GM12878 (cell line): ENCODE measurements at places on chromosomes 3 and 15. TPM values are rescaled to one million over a fixed set of nuclear protein-coding genes. Genes with fewer than 3 reads are reported as not detected.

INAFM2 gene
- 0.73 and 0.75 TPM in 2 replicates for polyA plus RNA-seq

ITGB5 gene
- polyA plus RNA-seq: not detected in 2 replicates

CASR gene
- polyA plus RNA-seq: 0.05 and 0.15 TPM in 2 replicates

UCN2 gene
- polyA plus RNA-seq: not detected in 2 replicates

HAUS2 gene
- polyA plus RNA-seq: 57.0 and 59.3 TPM in 2 replicates

KY gene
- not detected in 2 replicates for polyA plus RNA-seq

SMCO1 gene
- polyA plus RNA-seq: not detected in 2 replicates

DNA sequence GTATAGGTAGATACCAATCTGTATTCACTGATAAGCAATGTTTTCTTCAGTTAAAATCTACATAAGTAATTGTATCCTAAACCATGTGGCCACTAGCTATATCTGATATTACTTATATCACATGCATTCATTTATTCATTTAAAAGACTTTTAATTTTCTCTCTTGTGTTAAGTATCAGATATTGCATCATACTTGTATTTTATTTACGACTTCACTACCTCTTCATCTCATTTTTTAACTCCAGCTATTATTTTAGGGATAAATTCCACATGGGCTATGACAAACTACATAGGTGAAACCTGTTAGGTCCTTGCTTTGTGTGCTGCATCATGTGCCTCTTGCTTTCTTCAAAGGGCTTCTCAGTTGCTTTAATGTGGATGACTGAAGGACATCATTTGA lies 1018.3 kb downstream of the ZPLD1 start:
- H3K4me3 ChIP-seq: no peak overlapping the region
- no peak overlapping the region for H3K27ac ChIP-seq
- H3K27me3 ChIP-seq: no peaks in the 10 kb centered on the region
- no peak for DNase-seq

DNA sequence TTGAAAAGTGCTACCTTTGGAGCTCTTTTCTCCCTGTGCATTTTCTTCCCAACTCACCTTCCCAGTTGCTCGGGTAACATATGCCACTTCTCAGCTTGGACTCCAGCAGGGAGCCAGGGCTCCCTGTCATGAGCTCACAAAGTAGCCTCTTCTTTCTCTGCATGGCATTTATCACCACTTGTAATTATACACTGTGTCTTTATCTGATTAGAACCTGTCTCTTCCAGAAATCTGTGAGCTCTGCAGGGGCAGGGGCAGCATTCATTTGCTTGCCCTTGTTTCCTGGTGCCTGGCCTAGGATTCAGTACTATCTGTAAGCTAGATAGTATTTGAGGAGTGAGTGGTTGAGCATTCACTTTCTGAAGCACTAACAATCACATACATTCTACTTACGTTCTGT lies 100.9 kb downstream of the CLSTN2 start:
- no peaks in the 10 kb centered on the region for H3K27me3 ChIP-seq
- H3K27ac ChIP-seq: no peak overlapping the region
- H3K4me1 ChIP-seq: no peaks in the 10 kb centered on the region
- DNase-seq: no peak

- no peaks in the 10 kb centered on the region for H3K36me3 ChIP-seq
- H3K4me3 ChIP-seq: no peak overlapping the region
- DNase-seq: no peak
- no peaks in the 10 kb centered on the region for H3K27me3 ChIP-seq
- H3K27ac ChIP-seq: no peak overlapping the region
- H3K4me1 ChIP-seq: no peaks in the 10 kb centered on the region
These were observed 212.1 kb downstream of the ROBO1 start for GRCh38 chr3:79555655-79556054.

GRCh38 chr3:183494341-183494740 lies 61.2 kb downstream of the KLHL6 start:
- no peaks in the 10 kb centered on the region for H3K4me1 ChIP-seq
- no peaks in the 10 kb centered on the region for H3K27me3 ChIP-seq
- H3K27ac ChIP-seq: no peak overlapping the region

DNA sequence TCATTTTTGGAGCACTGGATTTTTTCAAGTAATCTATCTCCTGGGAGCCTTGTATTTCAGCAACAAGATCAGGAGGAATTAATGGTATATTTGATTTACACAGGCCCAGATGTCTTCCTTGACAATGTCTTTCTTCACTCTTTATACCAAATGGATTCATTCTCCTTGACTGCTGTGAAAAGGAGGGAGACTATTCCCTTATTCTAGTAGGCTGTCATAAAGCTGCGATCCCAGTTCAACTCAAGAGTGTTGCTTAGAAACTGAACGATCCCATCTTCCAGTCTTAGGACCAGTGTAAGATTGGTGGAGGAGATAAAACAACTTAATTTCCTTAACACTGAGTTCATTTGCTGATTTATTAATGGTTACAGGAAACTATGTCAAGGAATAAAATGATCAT lies 119.4 kb upstream of the ROBO1 start:
- H3K36me3 ChIP-seq: no peaks in the 10 kb centered on the region
- no peak overlapping the region for H3K4me3 ChIP-seq
- no peaks in the 10 kb centered on the region for H3K4me1 ChIP-seq
- H3K27me3 ChIP-seq: no peaks in the 10 kb centered on the region
- no peak overlapping the region for H3K27ac ChIP-seq

- no peaks in the 10 kb centered on the region for H3K36me3 ChIP-seq
- H3K27ac ChIP-seq: no peak overlapping the region
- no peak for DNase-seq
- H3K4me1 ChIP-seq: no peaks in the 10 kb centered on the region
- no peaks in the 10 kb centered on the region for H3K27me3 ChIP-seq
- H3K4me3 ChIP-seq: no peak overlapping the region
These were observed 38.6 kb downstream of the TAFA4 start for GRCh38 chr3:68893600-68894239.

DNA sequence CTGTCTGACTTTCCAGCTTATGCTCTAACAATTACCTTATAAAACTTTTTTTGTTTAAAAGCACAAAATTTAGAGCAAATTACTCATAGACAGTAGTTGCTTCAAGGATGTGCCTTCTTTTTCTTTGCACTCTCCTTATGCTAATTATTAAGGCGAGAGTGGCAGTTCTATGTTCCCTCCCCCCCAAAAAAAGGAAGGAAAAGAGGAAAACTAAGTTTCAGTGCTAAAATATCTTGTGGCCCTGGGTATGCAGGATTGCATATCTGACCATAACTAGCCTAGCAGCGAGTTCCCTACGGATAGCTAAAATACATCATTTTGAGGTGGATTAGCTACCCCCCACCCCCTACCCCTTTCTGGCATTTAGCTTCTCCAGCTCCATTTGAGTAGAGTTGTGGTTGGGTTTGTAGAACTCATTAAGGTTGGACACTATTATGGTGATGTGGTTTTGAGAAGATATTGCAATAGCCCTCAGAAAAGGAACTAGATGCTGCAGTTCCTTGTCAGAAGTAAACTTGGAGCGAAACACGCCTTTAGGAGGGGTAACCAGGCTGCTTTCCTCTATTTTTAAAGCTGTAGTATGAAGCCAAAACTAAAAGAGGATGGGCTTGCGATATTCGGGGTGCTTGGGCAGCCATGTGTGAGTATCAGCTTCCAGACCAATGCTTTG lies 174.6 kb downstream of the AKAP13 start:
- H3K27ac ChIP-seq: peak overlapping the region; percentile 23
- H3K27me3 ChIP-seq: no peaks in the 10 kb centered on the region
- H3K36me3 ChIP-seq: no peaks in the 10 kb centered on the region; the same call in 1 of the 2 replicates
- H3K4me1 ChIP-seq: peaks cover 25% of the 10 kb centered on the region
- no peak for DNase-seq

DNA sequence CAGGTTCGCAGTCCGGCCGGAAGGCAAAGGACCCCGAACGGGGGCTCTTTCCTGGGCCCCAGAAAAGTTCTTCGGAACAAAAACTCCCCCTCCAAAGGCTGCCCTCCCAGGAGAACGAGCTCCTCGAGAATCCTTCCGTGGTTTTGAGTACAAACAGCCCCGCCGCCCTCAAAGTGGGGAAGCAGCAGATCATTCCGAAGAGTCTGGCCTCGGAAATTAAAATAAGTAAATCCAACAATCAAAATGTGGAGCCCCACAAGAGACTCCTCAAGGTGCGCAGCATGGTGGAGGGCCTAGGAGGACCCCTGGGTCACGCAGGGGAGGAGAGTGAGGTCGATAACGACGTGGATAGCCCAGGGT lies 1.3 kb downstream of the ARHGEF26 start:
- no peak overlapping the region for H3K4me3 ChIP-seq
- DNase-seq: no peak
- H3K36me3 ChIP-seq: no peaks in the 10 kb centered on the region
- H3K27ac ChIP-seq: no peak overlapping the region
- H3K4me1 ChIP-seq: no peaks in the 10 kb centered on the region; the same call in 1 of the 2 replicates
- H3K27me3 ChIP-seq: peaks cover 4% of the 10 kb centered on the region

GRCh38 chr3:148233403-148233802 lies 464.3 kb upstream of the AGTR1 start:
- no peak overlapping the region for H3K27ac ChIP-seq
- H3K4me1 ChIP-seq: no peaks in the 10 kb centered on the region
- H3K4me3 ChIP-seq: no peak overlapping the region
- no peaks in the 10 kb centered on the region for H3K36me3 ChIP-seq
- H3K27me3 ChIP-seq: no peaks in the 10 kb centered on the region

GRCh38 chr15:73972984-73973682 lies 19.0 kb downstream of the STOML1 start:
- H3K36me3 ChIP-seq: no peaks in the 10 kb centered on the region
- peaks cover 6% of the 10 kb centered on the region; the same call in 1 of the 2 replicates for H3K4me1 ChIP-seq
- H3K27me3 ChIP-seq: no peaks in the 10 kb centered on the region
- no peak overlapping the region for H3K4me3 ChIP-seq
- H3K27ac ChIP-seq: no peak overlapping the region
- DNase-seq: no peak

DNA sequence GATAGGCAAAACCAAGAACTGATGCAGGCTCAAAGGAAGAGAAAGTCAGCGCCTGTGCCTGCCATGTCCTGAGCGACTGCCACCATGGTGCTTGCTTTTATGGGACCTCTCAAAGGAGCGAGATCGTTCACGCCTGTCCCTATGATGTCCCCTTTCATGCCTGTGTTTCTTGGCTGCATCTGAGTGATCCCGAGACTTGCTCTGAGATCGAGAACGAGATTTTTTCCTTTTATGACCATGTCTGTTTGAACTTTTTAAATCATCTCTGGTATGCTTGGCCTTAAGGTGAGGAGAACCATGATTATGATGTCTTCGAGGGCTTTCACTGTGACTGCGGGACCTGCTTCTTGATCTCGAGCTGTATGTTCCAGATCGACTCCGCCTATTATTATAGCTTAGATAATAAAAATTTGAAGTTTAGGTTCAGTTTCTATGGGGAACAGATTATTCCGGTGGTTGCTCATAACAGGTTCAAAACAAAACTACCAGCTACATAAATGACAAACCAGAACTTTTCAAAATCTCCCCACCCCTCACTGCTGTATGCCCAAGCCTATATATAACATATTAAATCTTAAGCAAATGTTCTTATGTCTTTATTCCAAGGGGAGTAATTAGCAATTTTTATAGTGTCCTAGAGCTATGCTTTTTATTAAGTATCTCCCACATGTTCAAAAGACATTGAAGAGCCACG lies 11.6 kb downstream of the CCNL1 start:
- no peak for DNase-seq
- H3K4me3 ChIP-seq: no peak overlapping the region
- no peaks in the 10 kb centered on the region; the same call in 1 of the 2 replicates for H3K4me1 ChIP-seq
- no peaks in the 10 kb centered on the region for H3K27me3 ChIP-seq

DNA sequence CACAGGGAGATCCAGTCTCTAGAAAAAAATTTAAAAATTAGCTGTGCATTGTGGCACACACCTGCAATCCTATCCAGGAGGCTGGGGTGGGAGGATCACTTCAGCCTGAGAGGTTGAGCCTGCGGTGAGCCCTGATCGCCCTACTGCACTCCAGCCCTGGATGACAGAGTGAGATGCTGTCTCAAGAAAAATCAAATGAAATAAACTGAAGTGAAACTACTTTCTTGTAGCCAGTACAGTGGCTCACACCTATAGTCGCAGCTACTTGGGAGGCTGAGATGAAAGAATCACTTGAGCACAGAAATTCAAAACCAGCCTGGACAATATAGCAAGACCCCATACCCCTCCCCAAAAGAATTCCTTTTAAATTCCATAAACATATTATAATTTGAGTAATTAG lies 35.4 kb downstream of the SMARCC1 start:
- peaks cover 17% of the 10 kb centered on the region for H3K36me3 ChIP-seq
- H3K27me3 ChIP-seq: no peaks in the 10 kb centered on the region
- no peak for DNase-seq
- no peak overlapping the region for H3K27ac ChIP-seq
- peaks cover 34% of the 10 kb centered on the region for H3K4me1 ChIP-seq

DNA sequence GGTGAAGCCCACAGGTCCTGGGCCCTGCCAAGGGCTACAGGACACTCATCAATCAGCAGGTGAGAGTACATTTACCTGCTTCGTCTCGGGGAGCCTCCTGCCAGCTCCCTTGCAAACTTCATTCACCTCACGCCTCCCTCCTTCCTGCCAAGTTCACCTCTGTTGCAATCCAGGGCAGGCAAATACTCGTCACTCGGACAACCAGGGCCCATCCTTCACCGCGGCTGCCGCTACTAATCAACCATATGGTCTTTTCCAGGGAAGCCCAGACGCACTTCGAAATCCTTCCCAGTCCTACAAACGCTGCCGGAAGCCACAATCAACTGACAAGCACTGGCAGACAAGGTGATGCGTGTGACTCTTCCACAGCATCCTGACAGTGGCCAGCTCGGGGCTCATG lies 200.7 kb upstream of the NSMCE3 start:
- H3K36me3 ChIP-seq: no peaks in the 10 kb centered on the region
- no peak overlapping the region for H3K27ac ChIP-seq
- no peaks in the 10 kb centered on the region for H3K27me3 ChIP-seq
- DNase-seq: no peak
- no peaks in the 10 kb centered on the region for H3K4me1 ChIP-seq

- H3K27me3 ChIP-seq: peaks cover 1% of the 10 kb centered on the region; the same call in 1 of the 2 replicates
- H3K27ac ChIP-seq: no peak overlapping the region
- peaks cover 25% of the 10 kb centered on the region for H3K4me1 ChIP-seq
- DNase-seq: no peak
- H3K36me3 ChIP-seq: no peaks in the 10 kb centered on the region
- H3K4me3 ChIP-seq: no peak overlapping the region
These were observed 133.3 kb upstream of the MEF2A start for GRCh38 chr15:99432271-99433025.
